Brain (organoid and tissue), 16 donors: ENCODE measurements at places on chromosomes 2 and 18. TPM values are rescaled to one million over a fixed set of nuclear protein-coding genes. Genes with fewer than 3 reads are reported as not detected.
A peak's percentile ranks its signal among the peaks of the same experiment; 100 is the strongest.

The WDR54 gene
- polyA plus RNA-seq: 95.5 TPM

The C1GALT1C1L gene
- polyA plus RNA-seq: not detected

GRCh38 chr2:146927080-146927711, 917.6 kb upstream of the ACVR2A start:
- DNase-seq: peak; percentile 66

DNA sequence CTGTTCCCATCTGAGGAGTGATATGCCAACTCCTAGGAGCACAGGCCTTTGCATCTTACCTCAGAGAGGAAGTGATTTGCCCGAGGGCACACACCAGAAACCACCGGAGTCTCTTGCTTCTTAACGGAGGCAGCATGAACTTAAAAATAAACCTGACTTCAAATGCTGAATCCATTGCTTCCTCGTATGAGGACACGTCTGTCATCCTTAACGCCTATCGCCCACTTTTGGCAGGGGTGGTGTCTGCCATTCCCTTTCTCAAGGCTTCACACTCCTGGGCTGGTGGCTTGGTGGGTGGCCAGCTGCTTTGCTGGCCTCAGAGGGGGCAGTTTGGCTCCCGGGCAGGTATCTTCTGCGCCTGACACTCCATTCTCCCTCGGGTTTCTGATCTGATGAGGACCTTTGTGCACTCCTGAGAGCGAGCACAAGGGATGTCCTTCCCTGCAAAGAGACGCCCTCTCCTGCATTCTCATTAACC, 1.1 kb upstream of the PREB start:
- no peak for DNase-seq

DNA sequence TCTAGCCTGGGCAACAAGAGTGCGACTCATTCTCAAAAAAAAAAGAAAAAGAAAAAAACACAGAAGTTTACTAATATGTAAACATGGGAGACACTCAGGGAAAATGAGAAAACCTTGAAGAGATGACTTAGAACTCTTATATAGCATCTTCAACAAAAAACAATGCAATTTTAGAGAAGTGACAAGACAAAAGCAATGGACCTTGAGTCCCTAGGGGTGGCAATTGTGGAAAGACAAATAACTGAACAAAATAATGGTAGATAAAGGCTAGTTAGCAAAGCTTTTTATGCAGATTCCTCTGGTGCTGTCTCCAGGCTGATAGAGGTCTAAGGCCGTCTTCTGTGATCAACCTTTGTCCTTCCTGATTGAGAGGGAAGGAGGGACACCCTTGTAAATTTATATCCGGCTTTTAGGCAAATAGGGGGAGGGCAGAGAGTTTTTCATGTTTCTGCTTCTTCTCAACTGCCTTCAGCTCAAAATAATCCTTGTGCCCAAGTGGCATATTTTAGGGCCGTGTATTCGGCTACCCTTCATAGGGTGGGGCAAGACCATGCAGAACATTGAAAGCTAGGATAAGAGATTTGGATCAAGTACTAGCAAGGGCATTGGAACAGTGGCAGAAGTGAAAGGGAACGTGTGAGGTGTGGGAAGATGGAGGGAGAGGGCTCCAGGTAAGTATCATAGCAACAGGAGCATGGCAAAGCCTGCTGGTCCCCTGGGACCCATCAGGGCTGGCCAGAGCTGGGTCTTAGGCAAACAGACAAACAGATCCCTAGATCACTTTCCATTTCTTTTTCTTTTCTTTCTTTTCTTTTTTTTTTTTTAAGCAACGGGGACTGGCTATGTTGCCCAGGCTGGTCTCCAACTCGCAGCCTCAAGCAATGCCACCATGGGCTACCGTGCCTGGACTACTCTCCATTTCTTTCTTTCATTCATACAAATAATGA, 116.2 kb upstream of the STPG4 start:
- no peak for DNase-seq

- no peak for DNase-seq
These were observed 90.5 kb downstream of the NXPH2 start for GRCh38 chr2:138689705-138690104.

DNA sequence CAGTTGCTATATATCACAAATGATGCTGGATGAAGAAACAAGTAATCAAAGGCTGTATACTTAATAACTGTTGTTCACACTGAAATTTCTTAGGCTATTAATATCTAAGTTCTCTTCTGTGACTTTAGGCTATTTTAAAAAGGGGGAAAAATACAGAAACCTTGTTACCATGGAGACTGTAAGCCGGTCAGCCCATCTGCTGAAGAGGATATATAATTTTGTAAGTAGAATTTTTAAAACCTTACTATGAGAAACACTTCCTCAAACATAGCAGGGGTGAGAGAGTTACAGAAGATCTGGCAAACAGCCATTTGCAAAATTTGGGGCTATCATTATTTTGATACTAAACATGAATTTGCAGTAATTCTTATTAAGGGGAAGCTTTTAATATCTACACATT, 27.8 kb downstream of the CACNB4 start:
- peak; percentile 58 for DNase-seq

- DNase-seq: no peak
These were observed 270.6 kb upstream of the CHAC2 start for GRCh38 chr2:53497020-53497419.

DNA sequence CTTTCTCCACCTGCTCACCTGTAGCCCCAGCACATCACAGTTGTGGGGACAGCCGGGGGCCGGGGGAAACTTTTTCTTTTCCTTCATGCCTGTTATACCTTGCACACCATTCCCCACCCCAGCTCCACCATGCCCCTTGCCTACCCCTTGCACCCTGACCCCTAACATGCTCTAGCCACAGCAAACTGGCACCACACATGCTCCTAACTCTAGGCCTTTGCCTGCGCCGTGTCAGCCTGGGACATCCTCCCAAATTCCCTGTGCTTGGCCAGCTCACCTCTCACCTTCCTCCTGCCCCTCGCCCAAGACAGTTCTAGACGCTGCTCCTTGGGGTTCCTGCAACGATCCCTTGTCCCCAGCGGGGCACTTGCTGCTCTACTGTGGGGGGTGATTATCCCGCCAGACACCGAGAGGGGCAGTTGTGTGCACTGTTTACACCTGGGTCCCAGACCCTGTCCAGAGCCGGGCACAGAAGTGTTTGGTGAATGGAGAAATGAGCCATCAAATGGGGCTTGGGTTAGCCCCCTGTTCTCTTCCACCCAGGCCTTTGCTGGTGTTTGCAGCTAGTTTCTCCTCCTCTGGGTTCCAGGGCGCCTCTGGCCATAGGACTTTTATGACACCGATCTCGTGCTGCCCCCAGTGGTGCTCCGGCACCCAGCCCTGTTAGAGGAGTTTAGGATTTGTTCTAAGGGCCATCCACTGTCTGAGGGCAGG, 129.8 kb downstream of the CTIF start:
- DNase-seq: no peak

GRCh38 chr2:161975062-161975812, 98.8 kb downstream of the DPP4 start:
- no peak for DNase-seq

GRCh38 chr18:9743200-9744016, 35.3 kb downstream of the RAB31 start:
- DNase-seq: no peak

The NPAS2 gene
- 5.3 TPM for polyA plus RNA-seq

The HOXD11 gene
- polyA plus RNA-seq: 5.1 TPM

GRCh38 chr2:205212357-205212756, 469.9 kb upstream of the NRP2 start:
- DNase-seq: no peak

DNA sequence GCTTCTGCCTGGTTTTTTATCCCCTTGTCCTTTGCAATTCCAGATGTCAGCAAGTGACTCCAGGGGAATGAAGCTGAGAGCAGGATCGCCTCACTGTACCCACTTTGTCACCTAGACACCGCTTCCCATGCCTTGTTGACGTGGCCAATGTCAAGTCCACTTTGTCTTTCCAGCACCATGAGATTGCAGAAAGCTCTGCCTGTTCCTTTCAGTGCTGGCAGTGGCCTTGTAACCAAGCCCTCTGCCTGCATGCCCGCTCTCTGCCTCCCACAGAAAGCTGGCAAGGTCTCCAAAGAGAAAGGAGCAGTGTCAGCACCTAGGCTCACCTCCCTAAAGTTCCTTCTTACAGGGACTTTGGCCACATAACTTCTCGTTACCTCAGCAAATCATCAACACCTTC, 282.2 kb upstream of the ST6GAL2 start:
- DNase-seq: no peak

- no peak for DNase-seq
These were observed 98.6 kb downstream of the KCNS3 start for GRCh38 chr2:17976871-17977746.

The ATP8B1 gene
- polyA plus RNA-seq: 1.8 TPM

DNA sequence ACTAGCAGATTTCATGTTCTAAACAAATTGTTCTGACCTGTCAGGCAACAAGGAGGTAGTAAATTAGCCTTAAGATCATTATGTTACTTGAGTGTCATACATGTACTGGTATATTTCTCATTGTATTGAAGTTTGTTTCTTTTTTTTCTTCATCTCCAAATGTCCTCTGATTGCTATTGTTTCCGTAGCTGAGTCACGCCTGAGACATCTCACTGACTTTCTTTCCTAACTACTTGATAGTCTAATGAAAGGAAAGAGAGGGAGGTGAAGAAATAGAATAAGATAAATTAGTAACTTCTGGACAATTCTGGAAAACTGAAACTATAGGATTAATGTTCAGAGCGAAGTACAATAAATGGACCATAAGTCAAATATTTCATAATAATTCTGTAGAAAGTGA, 1049.9 kb downstream of the TSN start:
- no peak for DNase-seq

- no peak for DNase-seq
These were observed 106.2 kb downstream of the INHBB start for GRCh38 chr2:120452131-120452530.

The TMEM247 gene
- polyA plus RNA-seq: not detected

GRCh38 chr18:74916773-74917393, 292.1 kb downstream of the PTGR3 start:
- DNase-seq: no peak

- DNase-seq: no peak
These were observed 46.9 kb downstream of the CABYR start for GRCh38 chr18:24185805-24186204.

- no peak for DNase-seq
These were observed 120.9 kb downstream of the SPTBN1 start for GRCh38 chr2:54577035-54577434.

DNA sequence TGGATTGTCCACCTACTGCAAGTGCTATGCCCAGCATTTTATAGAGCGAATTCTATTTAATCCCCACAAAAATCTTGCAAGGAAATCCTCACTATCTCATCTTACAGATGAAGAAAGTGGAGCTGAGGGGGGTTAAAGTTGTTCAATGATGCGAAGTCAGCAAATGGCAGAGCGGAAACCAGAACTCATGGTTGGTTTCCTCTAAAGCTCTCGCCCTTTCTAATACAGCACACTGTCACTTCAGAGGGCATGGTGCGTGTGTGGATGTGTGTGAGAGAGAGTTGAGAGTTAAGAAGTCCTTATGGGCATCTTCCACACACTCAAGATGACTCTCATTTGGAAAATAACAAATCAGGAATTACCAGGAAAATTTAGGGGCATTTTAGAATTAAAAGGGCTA, 78.4 kb downstream of the TGFA start:
- no peak for DNase-seq

- no peak for DNase-seq
These were observed 227.6 kb downstream of the ASXL3 start for GRCh38 chr18:33805592-33805991.

The LIMS4 gene
- polyA plus RNA-seq: not detected

The LONRF2 gene
- 5.4 TPM for polyA plus RNA-seq

DNA sequence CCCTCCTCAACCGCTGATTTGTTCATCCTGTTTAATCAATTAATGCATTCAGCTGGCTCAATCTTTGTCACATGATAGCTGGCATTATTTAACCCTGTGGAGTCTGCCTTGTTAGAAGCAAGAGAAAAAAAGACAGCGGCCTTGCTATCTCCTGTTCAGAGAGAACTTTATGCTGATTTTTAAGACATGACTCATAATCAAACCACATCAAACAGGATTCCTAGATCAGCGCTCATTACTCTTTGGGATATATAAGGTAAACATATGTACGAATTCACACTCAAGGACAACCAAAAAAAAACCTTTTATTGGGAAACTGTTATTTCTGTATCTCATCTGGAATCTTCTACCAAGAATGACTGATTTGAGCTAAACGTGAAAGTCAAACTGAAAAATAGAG, 195.1 kb downstream of the C1D start:
- DNase-seq: no peak

GRCh38 chr2:24731040-24731439, 62.2 kb downstream of the PTRHD1 start:
- DNase-seq: no peak

DNA sequence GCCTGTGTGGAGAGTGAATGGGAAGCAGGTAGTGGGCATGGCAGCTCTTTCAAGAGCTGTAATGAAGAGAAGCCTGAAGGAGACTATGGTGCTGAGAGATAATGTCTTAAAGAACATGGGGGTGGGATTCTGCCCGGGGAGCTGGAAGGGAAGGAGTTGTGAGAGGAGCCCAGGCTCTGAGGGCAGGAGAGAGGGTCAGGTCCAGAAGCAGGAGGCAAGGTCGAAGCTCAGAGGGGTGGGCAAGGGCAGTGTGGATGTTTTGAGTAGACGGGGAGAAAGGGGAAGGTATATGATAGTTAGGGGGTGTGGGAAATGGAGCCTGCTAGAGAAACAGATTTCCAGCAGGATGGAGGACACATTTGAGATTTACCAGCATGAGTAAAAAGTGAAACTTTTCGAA, 2.1 kb downstream of the CAPN10 start:
- no peak for DNase-seq

GRCh38 chr2:170716851-170717598, 1.9 kb downstream of the SP5 start:
- DNase-seq: peak; percentile 70

The COL4A3 gene
- 0.15 TPM for polyA plus RNA-seq

- DNase-seq: no peak
These were observed 2.4 kb upstream of the MRPL53 start for GRCh38 chr2:74474899-74475298.

The NFATC1 gene
- 5.5 TPM for polyA plus RNA-seq

DNA sequence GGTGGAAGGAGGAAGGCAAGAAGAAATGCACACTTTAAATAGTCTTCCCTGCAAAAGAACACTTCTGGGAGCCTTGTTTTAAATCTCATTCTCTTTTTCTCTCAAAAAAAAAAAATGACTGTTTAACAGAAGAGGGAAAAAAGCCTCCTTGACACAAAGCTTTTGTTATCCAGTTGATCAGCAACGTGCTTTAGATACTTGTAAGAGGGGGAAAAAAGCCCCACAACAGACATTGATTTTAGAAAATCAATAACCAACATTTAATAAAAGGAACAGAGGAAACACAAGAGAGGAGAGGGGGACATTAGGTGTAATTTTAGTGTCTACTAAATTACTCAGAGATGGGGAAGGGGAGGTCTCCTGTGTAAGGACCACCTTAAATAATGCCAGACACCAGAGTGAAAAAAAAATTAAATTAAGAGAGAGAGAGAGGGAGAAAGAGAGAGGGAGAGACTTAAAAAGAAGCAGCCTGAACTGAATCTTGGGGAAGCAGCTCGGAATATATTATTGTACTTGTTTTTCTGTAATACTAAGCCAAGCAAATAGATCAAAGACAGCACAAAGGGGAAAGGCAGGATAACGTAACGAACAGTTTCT, 4.7 kb downstream of the ZEB2 start:
- DNase-seq: peak; percentile 66
